ENCODE measurements at places on chromosomes 2 and 18.

- H3K36me3 ChIP-seq, result peaks cover 17% of the 10 kb centered on the region
- no peak overlapping the region for H3K27ac ChIP-seq
- no peak for DNase-seq
- H3K4me3 ChIP-seq, result no peak overlapping the region
- peaks cover 18% of the 10 kb centered on the region for H3K4me1 ChIP-seq
Measured at GRCh38 chr18:6279308-6279707, 135.4 kb downstream of the L3MBTL4 start.

DNA sequence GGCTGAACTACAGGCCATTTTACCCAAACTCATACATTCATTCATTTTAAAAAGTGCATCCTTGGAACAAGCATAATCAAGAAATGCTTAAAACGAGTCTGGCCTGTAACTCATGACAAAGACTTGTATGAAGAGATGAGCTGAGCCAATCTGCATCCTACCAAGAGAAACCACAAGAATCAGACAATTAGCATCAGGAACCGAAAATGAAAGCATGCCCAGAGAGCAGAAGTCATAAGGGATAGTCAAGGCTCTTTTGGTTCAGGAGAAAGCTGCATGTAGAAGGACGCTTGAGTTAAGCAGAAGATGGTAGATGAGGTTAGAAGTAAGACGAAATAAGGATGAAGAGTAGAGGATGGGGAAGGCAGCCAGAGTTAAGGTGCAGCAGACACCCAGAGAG is 137.0 kb upstream of the CTNNA2 start:
- H3K27me3 ChIP-seq, result peaks cover 7% of the 10 kb centered on the region
- H3K4me1 ChIP-seq, result no peaks in the 10 kb centered on the region
- H3K4me3 ChIP-seq, result no peak overlapping the region
- H3K27ac ChIP-seq, result no peak overlapping the region

- DNase-seq, result no peak
- no peaks in the 10 kb centered on the region for H3K27me3 ChIP-seq
- H3K4me3 ChIP-seq, result no peak overlapping the region
- no peak overlapping the region for H3K27ac ChIP-seq
- no peaks in the 10 kb centered on the region for H3K36me3 ChIP-seq
Measured at GRCh38 chr18:37425222-37425621, 140.4 kb downstream of the CELF4 start.

- no peaks in the 10 kb centered on the region for H3K36me3 ChIP-seq
- no peak for DNase-seq
- H3K4me3 ChIP-seq, result no peak overlapping the region
- H3K4me1 ChIP-seq, result no peaks in the 10 kb centered on the region
- no peak overlapping the region for H3K27ac ChIP-seq
Measured at GRCh38 chr18:37275237-37275741, 290.3 kb downstream of the CELF4 start.

GRCh38 chr2:230184727-230185578 is 34.8 kb downstream of the SP110 start:
- no peak overlapping the region for H3K27ac ChIP-seq
- no peaks in the 10 kb centered on the region for H3K27me3 ChIP-seq
- H3K4me1 ChIP-seq, result no peaks in the 10 kb centered on the region
- no peak for DNase-seq
- no peak overlapping the region for H3K4me3 ChIP-seq

DNA sequence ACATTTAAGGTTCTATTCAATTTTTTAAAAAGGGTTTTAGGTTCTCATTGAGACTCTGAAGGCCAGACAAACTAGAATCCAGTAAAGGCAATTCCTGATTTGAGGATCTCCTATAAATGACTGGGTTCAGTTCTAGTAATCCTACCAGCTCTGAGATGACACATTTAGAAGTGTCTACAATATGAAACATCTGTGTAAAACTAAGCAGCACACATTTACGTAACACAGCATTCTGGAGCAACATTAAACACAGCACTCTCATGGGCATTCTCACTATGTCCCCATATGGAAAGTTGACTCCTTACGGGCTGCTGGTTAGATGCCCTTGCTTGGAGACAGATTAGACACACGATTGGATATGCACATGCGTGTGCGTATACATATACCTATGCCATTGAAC is 114.4 kb downstream of the ZNF385B start:
- no peak overlapping the region for H3K4me3 ChIP-seq
- no peak overlapping the region for H3K27ac ChIP-seq
- DNase-seq, result no peak
- H3K36me3 ChIP-seq, result no peaks in the 10 kb centered on the region
- no peaks in the 10 kb centered on the region for H3K4me1 ChIP-seq
- no peaks in the 10 kb centered on the region for H3K27me3 ChIP-seq

GRCh38 chr2:70827388-70827787 is 7.0 kb upstream of the CLEC4F start:
- H3K27ac ChIP-seq, result no peak overlapping the region
- H3K27me3 ChIP-seq, result peaks cover 39% of the 10 kb centered on the region
- peaks cover 47% of the 10 kb centered on the region for H3K4me1 ChIP-seq
- H3K36me3 ChIP-seq, result no peaks in the 10 kb centered on the region
- no peak for DNase-seq

Data from HepG2 (cell line).